ENCODE measurements at places on chromosomes 6 and 20. TPM values are rescaled to one million over a fixed set of nuclear protein-coding genes. Genes with fewer than 3 reads are reported as not detected.

The SLC35D3 gene
- total RNA-seq = not detected

The MACROD2 gene
- total RNA-seq = 0.97 TPM

The FRK gene
- total RNA-seq = 0.05 TPM

The APOM gene
- total RNA-seq = 0.97 TPM

The KIF3B gene
- 25.1 TPM for total RNA-seq

The MDC1 gene
- 42.3 TPM for total RNA-seq

The ATP9A gene
- total RNA-seq = 35.2 TPM

The TRIM31 gene
- not detected for total RNA-seq

The AHI1 gene
- total RNA-seq = 20.7 TPM

The CST2 gene
- not detected for total RNA-seq
